ENCODE measurements at places on chromosomes 2 and 18. TPM values are rescaled to one million over a fixed set of nuclear protein-coding genes. Genes with fewer than 3 reads are reported as not detected.

Gene LIMS4
- total RNA-seq: 0.99 TPM

Gene DSC1
- not detected for total RNA-seq

Gene CFC1
- total RNA-seq: not detected

Gene PMAIP1
- 0.48 TPM for total RNA-seq

Gene CERKL
- 0.37 TPM for total RNA-seq

Gene C2orf66
- not detected for total RNA-seq

Gene CNTNAP5
- total RNA-seq: not detected

Gene KLHL30
- total RNA-seq: 0.23 TPM

Gene MROH2A
- total RNA-seq: not detected

Gene BOLL
- not detected for total RNA-seq

DNA sequence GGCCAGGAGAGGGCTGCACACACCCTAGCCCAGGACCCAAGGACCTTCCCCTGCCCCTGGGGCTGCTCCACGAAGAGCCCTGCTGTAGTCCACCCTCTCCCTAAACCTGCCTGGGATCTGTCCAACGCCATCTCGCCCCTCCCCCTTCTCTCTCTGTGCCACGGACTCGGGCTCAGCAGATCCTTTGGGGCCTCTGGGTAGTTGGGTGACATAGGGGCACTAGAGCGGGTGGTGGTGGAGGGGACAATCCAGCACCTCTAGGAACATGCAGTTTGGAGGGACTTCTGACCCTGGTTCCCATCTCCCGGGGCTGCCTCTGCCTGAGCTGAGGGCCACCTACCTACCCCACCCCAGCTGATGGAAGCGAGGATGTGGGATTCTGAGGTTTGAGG, 7.3 kb upstream of the CRYBA2 start:
- no peak overlapping the region for H3K4me3 ChIP-seq
- H3K4me1 ChIP-seq: peaks cover 11% of the 10 kb centered on the region
- peaks cover 7% of the 10 kb centered on the region for H3K27me3 ChIP-seq
- H3K27ac ChIP-seq: no peak overlapping the region
- no peak for DNase-seq

DNA sequence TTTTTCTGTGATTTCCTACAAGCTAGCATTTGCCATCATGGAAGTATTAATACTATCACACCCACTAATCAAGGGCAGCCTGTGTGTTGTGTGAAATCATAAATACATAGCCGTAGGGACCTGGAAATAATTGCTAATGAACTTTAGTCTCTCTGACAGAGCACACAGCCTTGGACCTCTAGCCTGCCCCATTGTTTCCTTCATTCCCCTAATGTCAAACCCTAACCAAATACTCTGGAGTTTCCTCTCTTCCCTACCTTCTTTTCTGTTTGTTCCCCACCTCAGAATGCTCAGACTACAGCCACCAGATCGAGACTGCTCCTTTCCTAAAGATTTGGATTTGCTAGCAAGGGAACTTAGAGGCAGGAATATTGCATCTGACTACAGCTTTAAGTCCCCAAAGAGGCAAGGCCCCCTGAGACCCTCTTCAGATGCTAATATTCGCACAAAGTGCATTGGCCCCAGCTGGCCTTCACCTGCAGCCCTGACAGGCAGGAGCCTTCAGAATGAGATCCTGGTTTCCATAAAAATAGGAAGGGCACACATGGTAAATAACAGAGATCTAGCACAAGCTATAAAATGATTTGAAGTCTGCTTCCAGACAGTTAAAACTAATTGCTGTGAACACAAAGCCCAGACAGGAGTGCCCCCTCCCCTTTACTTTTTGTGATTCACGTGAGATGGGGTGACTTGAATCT, 279.2 kb upstream of the DCC start:
- no peaks in the 10 kb centered on the region for H3K27me3 ChIP-seq
- H3K4me1 ChIP-seq: no peaks in the 10 kb centered on the region
- H3K4me3 ChIP-seq: no peak overlapping the region
- no peaks in the 10 kb centered on the region for H3K36me3 ChIP-seq

GRCh38 chr18:37544217-37544616, 21.4 kb downstream of the CELF4 start:
- no peaks in the 10 kb centered on the region for H3K4me1 ChIP-seq
- no peak for DNase-seq
- no peak overlapping the region for H3K4me3 ChIP-seq
- no peaks in the 10 kb centered on the region for H3K36me3 ChIP-seq
- no peaks in the 10 kb centered on the region for H3K27me3 ChIP-seq

DNA sequence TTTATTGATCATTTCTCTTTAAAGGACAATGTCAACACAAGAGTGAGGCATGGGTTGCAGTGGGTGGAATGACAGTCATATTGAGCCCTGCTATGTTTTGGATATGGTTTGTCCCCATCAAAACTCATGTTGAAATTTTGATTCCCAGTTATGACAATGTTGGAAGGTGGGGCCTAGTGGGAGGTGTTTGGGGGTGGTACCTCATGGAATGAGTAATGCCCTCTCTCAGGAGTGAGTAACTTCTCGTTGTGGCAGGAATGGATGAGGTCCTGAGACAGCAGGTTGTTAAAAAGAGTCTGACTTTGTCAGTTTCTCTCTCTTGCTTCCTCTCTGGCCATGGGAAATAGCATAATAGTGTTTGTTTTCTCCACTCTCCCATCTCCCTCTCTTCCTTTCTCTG, 345.3 kb downstream of the DCC start:
- no peaks in the 10 kb centered on the region for H3K27me3 ChIP-seq
- H3K27ac ChIP-seq: no peak overlapping the region
- no peaks in the 10 kb centered on the region for H3K36me3 ChIP-seq
- H3K4me1 ChIP-seq: no peaks in the 10 kb centered on the region
- no peak for DNase-seq

DNA sequence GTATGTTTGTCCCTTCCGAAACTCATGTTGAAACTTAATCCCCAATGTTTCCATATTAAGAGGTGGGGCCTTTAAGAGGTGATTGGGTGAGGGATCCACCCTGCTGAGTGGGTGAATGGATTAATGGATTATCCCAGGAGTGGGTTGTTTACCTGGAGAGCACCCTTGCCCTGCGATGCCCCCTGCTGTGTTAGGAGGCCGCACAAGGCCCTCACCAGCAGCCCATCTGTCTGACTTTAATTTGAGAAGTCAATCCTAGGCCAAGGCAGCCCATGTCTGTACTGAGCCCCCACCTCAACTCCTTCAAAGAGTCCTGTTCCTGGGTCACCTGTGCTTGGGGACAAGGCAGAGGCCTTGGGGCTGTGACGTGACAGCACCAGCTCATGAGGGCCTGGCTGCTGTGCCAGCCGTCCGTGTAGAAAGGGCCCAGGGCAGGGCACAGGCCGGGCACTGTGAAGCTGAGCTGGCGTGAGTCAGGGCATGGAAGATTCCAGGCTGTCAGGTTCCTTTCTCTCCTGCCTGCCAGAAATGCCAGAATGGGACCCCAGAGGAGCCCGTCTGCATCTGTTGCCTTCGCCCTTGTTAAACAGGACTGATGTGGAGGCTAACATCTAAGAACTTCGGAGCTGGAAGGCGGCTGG, 21.3 kb upstream of the TAF1B start:
- no peaks in the 10 kb centered on the region for H3K4me1 ChIP-seq
- H3K4me3 ChIP-seq: no peak overlapping the region
- no peak overlapping the region for H3K27ac ChIP-seq
- no peaks in the 10 kb centered on the region for H3K27me3 ChIP-seq
- H3K36me3 ChIP-seq: no peaks in the 10 kb centered on the region
- DNase-seq: no peak

GRCh38 chr2:235533616-235534385, 40.0 kb downstream of the AGAP1 start:
- no peak overlapping the region for H3K27ac ChIP-seq
- no peak overlapping the region for H3K4me3 ChIP-seq
- DNase-seq: no peak
- H3K36me3 ChIP-seq: no peaks in the 10 kb centered on the region
- H3K27me3 ChIP-seq: no peaks in the 10 kb centered on the region

- no peak overlapping the region for H3K27ac ChIP-seq
- no peaks in the 10 kb centered on the region for H3K27me3 ChIP-seq
These were observed 25.7 kb downstream of the MC2R start for GRCh38 chr18:13889671-13890070.

DNA sequence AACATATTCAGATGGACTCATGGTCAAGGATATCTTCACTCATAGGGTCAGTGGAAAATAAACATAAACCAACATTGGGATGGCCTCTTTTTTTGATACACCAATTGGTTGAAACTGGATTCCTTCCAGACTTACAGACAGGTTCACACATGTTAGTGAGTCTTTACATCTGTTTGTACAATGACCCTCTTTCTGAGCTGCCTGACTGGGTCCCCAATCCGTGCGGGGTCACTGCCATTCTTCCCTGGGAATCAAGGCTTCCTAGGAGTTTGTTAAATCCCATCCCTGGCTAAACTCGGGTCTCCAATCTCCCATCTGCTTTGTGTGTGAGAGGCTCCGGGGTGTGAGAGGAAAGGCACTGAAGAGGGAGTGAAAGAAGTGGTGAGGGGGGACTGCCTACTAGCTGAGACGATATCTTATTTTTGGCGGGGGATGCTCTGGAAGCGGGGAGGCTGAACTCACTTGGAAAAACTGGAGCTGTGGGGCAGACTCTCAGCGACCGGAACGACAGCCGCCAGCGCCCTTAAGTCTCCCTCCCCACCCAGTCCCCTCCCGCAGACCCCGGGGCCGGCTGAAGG, 487 bp downstream of the STARD6 start:
- peak overlapping the region; percentile 63 for H3K4me3 ChIP-seq
- no peaks in the 10 kb centered on the region for H3K27me3 ChIP-seq
- H3K27ac ChIP-seq: peak overlapping the region; percentile 24
- H3K36me3 ChIP-seq: no peaks in the 10 kb centered on the region
- peaks cover 2% of the 10 kb centered on the region for H3K4me1 ChIP-seq

- no peaks in the 10 kb centered on the region for H3K27me3 ChIP-seq
- H3K27ac ChIP-seq: no peak overlapping the region
- H3K36me3 ChIP-seq: no peaks in the 10 kb centered on the region
- peaks cover 8% of the 10 kb centered on the region for H3K4me1 ChIP-seq
These were observed 23.9 kb downstream of the BAZ2B start for GRCh38 chr2:159592441-159592840.

GRCh38 chr2:74572178-74572925, 17.8 kb downstream of the DOK1 start:
- H3K4me3 ChIP-seq: no peak overlapping the region
- no peak overlapping the region for H3K27ac ChIP-seq
- no peak for DNase-seq
- H3K4me1 ChIP-seq: no peaks in the 10 kb centered on the region
- H3K27me3 ChIP-seq: no peaks in the 10 kb centered on the region

DNA sequence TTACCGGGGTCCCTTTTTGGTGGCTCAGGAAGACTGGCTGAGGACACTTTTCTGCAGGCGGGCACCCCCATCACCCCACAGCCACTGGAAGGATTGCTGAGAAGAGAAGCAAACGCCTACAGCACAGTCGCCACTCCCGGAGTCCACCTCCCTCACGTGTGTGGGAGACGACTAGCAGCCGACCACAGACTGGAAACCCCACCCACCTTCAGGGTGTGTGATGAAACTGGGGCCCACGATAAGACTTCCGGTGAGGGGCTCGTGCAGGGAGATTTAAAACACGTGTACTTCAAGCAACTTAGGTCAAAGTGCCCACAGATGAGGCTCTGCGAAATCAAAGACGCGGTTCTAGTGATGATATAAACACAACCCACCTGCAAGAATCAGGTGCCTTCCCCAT, 26.3 kb downstream of the MBP start:
- H3K4me1 ChIP-seq: peaks cover 38% of the 10 kb centered on the region
- no peak overlapping the region for H3K27ac ChIP-seq
- no peak overlapping the region for H3K4me3 ChIP-seq
- H3K36me3 ChIP-seq: no peaks in the 10 kb centered on the region
- no peak for DNase-seq

GRCh38 chr2:197310271-197310985, at the start of gene ANKRD44:
TSS of gene ANKRD44 (minus strand) at chr2:197310780. CDS start at chr2:197310604, 176 bp downstream.
- peak within 1 kb of the TSS; percentile 64 for H3K27ac ChIP-seq
- DNase-seq: peak; percentile 86
- H3K4me1 ChIP-seq: peaks cover 4% of the 10 kb centered on the region
- H3K36me3 ChIP-seq: no peaks in the 10 kb centered on the region
- no peaks in the 10 kb centered on the region for H3K27me3 ChIP-seq

GRCh38 chr2:224309176-224309575, 92.7 kb downstream of the FAM124B start:
- no peak for DNase-seq
- no peak overlapping the region for H3K4me3 ChIP-seq
- H3K27me3 ChIP-seq: no peaks in the 10 kb centered on the region
- H3K36me3 ChIP-seq: no peaks in the 10 kb centered on the region
- H3K4me1 ChIP-seq: no peaks in the 10 kb centered on the region

- H3K27me3 ChIP-seq: no peaks in the 10 kb centered on the region
- H3K4me3 ChIP-seq: no peak overlapping the region
- no peak overlapping the region for H3K27ac ChIP-seq
- H3K36me3 ChIP-seq: no peaks in the 10 kb centered on the region
These were observed 55.5 kb upstream of the HS6ST1 start for GRCh38 chr2:128374001-128374710.

GRCh38 chr18:6885992-6886796, 156.7 kb downstream of the ARHGAP28 start:
- no peak overlapping the region for H3K27ac ChIP-seq
- H3K4me3 ChIP-seq: no peak overlapping the region
- peak; percentile 46 for DNase-seq
